ENCODE measurements at places on chromosomes 1 and 21.

GRCh38 chr1:98278055-98278454 is 357.2 kb upstream of the DPYD start:
- DNase-seq, result no peak

- no peak for DNase-seq
Observed at GRCh38 chr1:7471836-7472235, 299.3 kb upstream of the VAMP3 start.

DNA sequence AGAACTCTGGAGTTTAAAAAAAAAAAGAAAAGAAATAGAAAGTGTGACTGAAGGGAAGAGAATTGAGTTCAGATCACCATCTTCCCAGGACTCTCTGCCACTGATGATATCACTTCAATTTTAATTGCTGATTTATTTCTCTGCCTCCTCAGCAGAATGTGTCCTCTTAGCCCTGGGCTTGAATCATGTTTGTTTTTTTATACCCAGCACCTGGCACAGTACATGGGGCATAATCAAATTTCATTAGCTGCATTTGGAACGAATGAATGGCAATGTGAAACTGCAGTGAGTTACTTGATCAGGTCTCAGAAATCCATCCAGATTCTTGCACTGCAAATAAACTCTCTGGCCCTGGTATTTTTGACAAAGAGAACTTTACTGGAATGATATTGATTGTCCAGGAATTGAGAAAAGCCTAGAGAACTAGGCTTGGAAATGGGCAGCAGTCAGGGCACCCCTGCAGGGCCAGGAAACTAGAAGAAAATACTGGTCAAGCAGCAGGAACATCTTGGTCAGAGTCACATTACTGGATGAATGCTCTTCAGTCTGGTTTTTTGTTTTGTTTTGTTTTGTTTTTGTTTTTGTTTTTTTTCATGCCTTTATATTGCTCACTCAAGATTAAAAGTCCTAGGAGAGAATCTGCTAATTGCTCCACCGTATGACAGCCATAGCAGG is 103.8 kb upstream of the FAM78B start:
- DNase-seq, result no peak

DNA sequence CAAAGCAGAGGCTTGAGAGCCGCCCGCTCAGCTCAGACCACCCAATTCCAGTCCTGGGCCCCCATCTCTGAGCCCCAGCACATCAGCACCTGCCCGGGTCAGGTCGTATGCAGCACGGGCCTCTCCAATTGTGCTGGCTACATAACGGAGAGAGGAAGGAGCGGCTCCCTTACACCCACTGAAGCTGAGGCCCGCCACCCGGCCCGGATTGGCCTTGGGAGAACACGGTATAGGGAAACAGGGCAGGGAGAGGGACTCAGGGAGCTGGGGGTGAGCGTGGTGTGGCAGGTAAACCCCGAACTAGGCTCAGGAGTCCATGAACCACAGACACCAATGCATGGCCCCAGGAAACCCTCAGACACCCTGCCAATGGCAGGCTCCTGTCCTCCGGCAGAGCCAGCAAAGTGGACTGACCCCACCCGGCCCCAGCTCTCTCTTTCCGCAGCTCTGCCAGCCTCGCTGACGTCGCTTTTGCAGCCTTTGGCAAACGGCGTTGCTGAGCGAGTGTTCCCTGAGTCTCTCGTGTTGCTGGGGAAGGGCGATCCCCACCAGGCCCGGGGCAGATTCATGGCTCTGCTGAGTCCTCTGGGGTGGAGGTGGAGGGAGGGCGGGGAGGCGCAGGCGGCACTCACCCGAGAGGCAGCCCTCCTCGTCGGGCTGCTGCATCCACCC is 16.5 kb downstream of the MEGF6 start:
- DNase-seq, result no peak

- DNase-seq, result no peak
Observed at GRCh38 chr1:55943012-55943411, 636.4 kb downstream of the PLPP3 start.

GRCh38 chr1:205523891-205524793 is 19.7 kb downstream of the CDK18 start:
- peak; percentile 35 for DNase-seq

GRCh38 chr1:50860702-50861101 is 99.4 kb downstream of the FAF1 start:
- DNase-seq, result no peak

GRCh38 chr1:16032388-16033102 is 10.7 kb downstream of the CLCNKA start:
- DNase-seq, result no peak

DNA sequence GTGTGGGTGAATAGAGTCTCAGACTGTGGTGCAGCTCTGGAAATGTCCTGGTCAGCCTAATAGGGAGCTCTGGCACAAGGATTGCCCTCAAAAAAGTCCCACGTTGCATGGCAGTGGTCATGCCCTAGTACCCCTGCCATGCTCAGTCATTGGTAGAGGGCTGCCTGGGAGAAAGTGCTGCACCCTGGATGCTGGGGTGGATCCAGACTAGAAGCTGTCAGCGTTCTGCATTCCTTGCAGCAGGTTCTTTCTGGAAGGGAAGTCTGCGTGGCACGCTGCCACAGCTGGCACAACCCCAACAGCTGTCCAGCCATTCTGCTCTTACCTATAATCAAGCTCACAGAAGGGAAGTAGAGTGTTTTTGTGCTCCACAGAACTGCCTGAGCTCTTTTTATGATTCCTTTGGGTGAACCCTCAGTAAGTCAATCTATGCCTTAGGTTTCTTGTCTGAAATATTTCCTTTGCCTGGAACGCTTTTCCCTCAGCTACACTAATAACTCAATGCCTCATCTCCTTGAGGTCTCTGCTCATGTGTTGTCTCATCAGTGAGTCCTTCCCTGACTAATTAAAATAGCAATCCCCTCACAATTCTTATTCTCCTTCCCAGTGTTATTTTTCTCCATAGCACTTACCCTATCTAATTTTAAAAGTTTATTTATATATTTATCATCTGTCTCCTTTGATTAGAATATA is 61.5 kb upstream of the JAK1 start:
- DNase-seq, result no peak
